ENCODE measurements at places on chromosomes 7 and 10.

DNA sequence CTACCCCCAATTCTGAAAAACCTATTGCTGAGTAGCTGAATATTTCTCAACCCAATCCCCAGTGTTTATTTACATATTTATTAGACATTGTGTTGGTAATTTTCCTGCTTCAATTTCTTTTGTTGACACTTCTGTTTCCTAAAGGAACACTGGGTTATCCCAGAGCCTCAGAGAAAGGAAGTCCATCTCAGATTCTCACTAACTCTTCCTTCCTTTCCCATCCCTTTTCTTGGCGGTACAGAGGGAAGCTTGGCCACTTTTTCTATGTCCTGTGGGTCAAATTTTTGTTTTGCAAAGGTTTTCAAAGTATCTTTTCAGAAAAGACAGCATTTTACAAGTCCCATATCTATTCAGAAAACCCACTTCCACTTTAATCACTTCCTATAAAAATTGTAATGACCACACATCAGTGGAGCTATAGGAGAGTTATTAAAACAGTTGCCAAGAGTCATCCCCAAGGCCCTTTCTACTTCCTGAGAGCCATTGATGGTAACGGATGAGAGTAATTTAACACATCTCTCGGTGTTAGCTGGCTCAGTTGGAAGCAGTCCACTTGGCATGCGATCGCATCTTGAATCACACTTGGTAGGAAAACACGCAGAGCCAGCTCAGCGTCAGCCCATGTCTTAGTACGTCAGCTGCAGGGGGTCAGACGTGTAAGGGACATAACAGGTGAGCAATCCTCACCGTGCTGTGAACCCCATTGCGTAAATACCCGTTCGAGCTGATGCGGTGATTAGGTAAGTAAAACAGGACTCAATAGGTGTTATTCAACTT, 231.1 kb upstream of the ADARB2 start:
- DNase-seq = no peak

- DNase-seq = no peak
Measured at GRCh38 chr10:35916791-35917190, 274.7 kb upstream of the FZD8 start.

- no peak for DNase-seq
Measured at GRCh38 chr7:114629762-114630161, 215.1 kb downstream of the FOXP2 start.

DNA sequence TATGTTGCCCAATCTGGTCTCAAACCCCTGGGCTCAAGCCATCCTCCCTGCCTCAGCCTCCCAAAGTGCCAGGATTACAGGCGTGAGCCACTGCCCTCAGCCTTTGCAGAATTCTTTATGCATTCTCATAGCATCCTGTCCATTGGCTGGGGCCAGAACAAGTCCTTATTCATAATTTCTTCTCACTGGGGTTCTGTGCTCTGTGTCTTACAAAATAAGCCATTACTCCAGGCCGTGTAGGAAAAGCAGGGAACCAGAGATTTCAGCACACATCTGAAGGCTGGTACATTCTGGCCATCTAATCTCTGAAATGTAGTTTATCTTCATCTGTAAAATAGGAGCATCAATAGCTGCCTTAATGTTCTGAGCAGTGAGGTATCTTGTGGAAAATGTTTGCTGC, 10.3 kb upstream of the OCM start:
- DNase-seq = no peak

Data from SHP77 (cell line).